ENCODE measurements at places on chromosomes 16 and 17. TPM values are rescaled to one million over a fixed set of nuclear protein-coding genes. Genes with fewer than 3 reads are reported as not detected.

The NKD1 gene
- 0.48 TPM for polyA plus RNA-seq

DNA sequence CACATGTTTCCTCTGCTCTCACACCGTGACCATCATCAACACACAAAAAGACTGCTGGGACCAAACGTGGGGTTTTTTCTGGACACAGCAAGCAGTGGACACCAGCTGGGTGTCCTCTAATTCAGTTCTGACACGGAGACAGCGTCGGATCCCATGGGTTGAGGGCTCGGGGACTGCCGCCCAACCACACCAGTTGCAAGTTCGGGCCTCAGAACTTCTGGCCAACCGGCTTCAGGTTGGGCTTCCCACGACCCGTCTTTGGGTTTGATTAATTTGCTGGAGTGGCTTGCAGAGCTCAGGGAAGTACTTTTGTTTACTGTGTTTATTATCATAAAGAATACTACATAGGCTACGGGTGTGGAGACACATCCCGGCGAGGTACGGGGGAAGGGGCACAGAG is 97.8 kb downstream of the BANP start:
- no peak for DNase-seq

The ADGRG1 gene
- not detected for polyA plus RNA-seq

DNA sequence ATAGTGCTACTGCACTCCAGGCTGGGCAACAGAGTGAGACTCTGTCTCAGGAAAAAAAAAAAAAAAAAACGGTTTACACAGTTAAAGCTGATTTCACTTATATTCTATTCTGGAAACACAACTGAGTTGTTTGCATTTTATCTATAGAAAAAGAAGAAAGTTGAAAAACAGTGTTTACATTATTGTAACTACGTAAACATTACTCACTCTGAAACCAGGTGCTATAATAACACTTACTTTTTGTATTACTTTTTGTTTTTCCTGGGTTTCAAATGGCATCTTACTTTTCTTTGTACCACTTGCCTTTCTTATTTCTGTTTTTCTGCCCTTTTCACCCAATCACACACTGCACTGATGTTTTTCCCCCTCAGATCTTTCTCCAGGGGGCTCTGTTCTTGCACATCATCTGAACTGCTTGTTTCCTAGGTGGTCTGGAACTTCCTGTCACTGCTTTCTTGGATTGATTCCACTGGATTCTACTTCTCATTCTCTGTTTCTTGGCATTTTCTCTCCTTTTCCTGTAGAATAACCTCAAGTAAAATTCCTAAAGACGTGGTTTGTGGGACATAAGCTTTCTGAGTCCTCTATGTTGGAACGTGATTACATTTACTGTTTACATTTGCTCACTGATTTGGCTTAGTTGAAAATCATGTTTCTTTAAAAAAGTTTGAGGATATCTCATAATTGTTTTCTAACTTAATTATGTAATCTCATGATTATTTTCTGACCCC is 142.1 kb downstream of the HS3ST3B1 start:
- DNase-seq, result no peak

The CIITA gene
- 0.08 TPM for polyA plus RNA-seq
